ENCODE measurements at places on chromosomes 7 and 10. TPM values are rescaled to one million over a fixed set of nuclear protein-coding genes. Genes with fewer than 3 reads are reported as not detected.

DNA sequence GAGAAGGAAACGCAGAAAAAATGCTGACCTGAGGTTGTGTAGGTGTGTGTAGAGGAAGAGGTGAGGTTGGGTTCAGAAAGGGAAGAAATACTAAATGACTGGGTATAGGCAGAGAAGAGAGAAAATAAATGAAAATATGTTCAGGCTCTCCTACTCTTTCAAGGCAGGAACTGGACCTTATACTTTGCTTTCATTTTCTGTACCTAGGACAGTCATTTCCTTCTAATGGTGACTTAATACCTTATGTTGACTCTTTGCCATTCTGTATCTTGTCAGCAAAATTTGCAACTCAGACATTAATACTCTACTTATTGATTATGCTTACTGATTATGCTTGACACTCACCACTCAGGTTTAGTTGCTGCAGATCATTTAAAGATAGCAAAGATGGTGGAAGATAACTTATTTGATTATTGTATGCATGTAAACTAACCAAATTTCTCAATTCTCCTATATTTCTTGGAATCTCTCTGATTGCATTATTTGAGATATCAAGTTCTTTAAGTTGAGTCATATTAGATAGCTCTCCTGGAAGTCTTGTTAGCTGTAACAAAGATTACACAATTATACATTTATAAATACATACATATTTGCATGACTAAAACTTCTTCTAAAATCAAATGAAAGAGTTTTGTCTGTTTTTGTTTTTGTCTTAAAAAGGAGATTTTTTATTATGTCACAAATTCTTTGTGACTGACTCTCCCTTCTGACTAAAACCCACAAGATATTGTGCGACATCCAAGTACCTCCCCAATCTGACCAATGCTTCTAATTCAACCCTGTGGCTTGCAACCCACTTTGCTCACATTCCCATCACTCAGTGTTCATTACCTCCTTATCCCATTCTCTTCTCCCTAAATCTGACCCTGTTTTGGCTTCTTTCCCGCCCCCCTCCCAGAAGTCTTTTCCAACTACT lies 20.0 kb downstream of the LRRD1 start:
- no peak overlapping the region for H3K4me3 ChIP-seq
- H3K27me3 ChIP-seq: no peaks in the 10 kb centered on the region
- no peak for DNase-seq
- no peaks in the 10 kb centered on the region for H3K36me3 ChIP-seq

DNA sequence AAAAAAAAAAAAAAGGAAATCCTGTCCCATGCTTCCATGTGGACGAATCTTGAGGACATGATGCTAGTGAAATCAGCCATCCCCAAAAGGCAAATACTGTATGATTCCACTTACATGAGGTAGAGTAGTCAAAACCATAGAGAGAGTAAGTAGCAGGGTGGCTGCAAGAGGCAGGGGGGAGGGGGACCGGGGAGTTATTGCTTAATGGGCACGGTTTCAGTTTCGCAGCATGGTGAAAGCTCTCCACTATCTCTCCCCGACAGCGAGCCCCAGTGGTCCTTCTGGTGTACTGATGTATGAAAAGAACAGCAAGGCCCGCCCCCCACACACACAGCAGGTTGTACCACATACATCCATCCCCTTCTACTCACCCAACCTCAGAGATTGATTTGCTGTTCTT lies 32.8 kb downstream of the NOD1 start:
- H3K4me3 ChIP-seq: no peak overlapping the region
- peak; percentile 86 for DNase-seq
- no peak overlapping the region for H3K27ac ChIP-seq
- peaks cover 2% of the 10 kb centered on the region for H3K36me3 ChIP-seq
- no peaks in the 10 kb centered on the region for H3K27me3 ChIP-seq
- no peaks in the 10 kb centered on the region for H3K4me1 ChIP-seq

- peak overlapping the region; percentile 90 for H3K27ac ChIP-seq
- peak overlapping the region; percentile 77 for H3K4me3 ChIP-seq
- H3K36me3 ChIP-seq: peaks cover 9% of the 10 kb centered on the region
- H3K4me1 ChIP-seq: peaks cover 29% of the 10 kb centered on the region
Observed at GRCh38 chr10:102150970-102151773, 1.0 kb upstream of the NOLC1 start.

DNA sequence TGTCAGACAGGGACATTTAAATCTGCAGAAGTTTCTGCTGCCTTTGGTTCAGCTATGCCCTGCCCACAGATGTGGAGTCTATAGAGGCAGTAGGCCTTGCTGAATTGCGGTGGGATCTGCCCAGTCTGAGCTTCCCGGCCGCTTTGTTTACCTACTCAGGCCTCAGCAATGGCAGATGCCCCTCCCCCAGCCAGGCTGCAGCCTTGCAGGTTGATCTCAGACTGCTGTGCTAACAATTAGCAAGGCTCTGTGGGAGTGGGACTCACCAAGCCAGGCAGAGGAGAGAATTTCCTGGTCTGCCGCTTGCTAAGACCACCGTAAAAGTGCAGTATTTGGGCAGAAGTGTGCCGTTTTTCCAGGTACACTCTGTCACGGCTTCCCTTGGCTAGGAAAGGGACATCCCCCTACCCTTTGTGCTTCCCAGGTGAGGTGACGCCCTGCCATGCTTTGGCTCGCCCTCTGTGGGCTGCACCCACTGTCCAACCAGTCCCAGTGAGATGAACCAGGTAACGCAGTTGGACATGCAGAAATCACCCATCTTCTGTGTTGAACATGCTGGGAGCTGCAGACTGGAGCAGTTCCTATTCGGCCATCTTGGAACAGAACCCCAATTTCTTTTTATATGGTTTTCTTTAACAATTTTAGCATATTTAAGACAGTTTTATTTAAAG lies 28.4 kb upstream of the VWDE start:
- H3K27ac ChIP-seq: no peak overlapping the region
- no peaks in the 10 kb centered on the region for H3K27me3 ChIP-seq

GRCh38 chr10:59695637-59696036 lies 14.0 kb downstream of the SLC16A9 start:
- no peaks in the 10 kb centered on the region for H3K4me1 ChIP-seq
- H3K27ac ChIP-seq: no peak overlapping the region
- DNase-seq: no peak
- H3K4me3 ChIP-seq: no peak overlapping the region
- no peaks in the 10 kb centered on the region for H3K36me3 ChIP-seq

DNA sequence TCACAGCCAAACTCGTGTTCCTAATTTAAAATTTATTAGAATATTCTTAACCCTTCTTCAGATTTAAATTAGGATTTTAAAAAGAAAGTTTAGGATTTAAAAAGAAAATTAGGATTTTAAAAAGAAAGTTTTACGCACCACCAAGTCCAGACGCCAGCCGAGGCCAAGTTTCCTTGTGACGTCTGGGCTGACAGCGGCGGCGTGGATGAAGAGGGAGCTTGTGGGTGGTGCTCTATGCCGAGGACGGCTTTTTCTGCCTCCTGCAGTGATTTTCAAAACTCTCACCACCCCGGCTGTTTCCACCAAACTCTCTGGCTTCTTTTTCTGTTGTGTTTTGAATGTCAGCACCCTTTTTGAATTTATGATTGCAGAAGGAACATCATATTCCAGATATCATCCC lies 252.9 kb downstream of the DNAJB6 start:
- no peaks in the 10 kb centered on the region for H3K36me3 ChIP-seq
- no peak overlapping the region for H3K27ac ChIP-seq
- peaks cover 33% of the 10 kb centered on the region for H3K27me3 ChIP-seq
- DNase-seq: peak; percentile 33
- no peak overlapping the region for H3K4me3 ChIP-seq

GRCh38 chr7:92717993-92718716 lies 118.2 kb downstream of the CDK6 start:
- no peaks in the 10 kb centered on the region for H3K4me1 ChIP-seq
- H3K4me3 ChIP-seq: peak overlapping the region; percentile 54
- H3K27ac ChIP-seq: peak overlapping the region; percentile 81

DNA sequence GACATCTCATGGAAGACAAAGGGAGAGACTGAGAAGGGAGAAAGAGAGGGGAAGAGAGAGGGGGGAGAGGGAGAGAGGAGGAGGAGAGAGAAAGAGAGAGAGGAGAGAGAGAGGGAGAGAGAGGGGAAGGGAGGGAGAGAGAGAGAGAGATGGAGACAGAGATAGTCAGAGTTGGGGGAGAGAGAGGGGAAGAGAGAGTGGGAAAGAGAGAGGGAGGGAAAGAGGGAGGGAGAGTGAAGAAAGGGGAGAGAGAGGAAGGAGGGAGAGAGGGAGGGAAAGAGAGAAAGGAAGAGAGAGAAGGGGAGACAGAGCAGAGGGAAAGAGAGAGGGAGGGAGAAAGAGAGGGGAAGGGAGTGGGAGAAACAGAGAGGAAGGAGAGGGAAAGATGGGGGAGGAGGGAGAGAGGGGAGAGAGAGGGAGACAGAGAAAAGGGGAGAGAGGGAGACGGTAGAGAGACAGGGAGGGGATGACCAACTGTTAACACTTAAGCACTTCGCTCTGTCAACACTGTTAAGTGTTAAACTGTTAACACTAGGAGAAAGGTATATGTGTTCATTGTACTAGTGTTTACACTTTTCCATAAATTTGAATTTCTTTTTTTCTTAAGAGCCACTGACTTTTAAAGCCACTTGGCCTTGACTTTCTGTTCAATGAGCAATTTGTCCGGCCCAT lies 21.8 kb upstream of the SDK1 start:
- DNase-seq: no peak
- H3K4me1 ChIP-seq: no peaks in the 10 kb centered on the region
- H3K36me3 ChIP-seq: no peaks in the 10 kb centered on the region
- no peak overlapping the region for H3K4me3 ChIP-seq

DNA sequence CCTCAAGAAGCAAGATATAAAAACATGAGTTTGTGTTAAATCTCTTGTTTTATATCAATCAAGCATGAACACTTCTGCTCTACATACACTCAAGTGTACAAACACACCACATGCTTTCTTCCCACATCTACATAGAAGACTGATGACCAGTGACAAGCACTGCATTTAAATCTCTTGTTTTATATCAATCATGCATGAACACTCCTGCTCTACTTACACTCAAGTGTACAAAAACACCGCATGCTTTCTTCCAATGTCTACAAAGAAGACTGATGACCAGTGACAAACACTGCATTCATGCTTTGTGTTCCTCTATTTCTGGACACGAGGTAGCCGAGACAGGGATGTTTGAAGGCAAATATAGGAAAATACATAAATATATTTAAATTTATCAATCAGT lies 642.0 kb upstream of the PFKP start:
- no peak for DNase-seq
- no peaks in the 10 kb centered on the region for H3K36me3 ChIP-seq
- no peaks in the 10 kb centered on the region for H3K27me3 ChIP-seq
- no peaks in the 10 kb centered on the region for H3K4me1 ChIP-seq
- H3K27ac ChIP-seq: no peak overlapping the region
- no peak overlapping the region for H3K4me3 ChIP-seq

- H3K4me1 ChIP-seq: peaks cover 22% of the 10 kb centered on the region
- no peaks in the 10 kb centered on the region for H3K36me3 ChIP-seq
- H3K27me3 ChIP-seq: no peaks in the 10 kb centered on the region
- DNase-seq: no peak
- no peak overlapping the region for H3K4me3 ChIP-seq
- H3K27ac ChIP-seq: no peak overlapping the region
Observed at GRCh38 chr10:132614431-132615340, 77.1 kb downstream of the INPP5A start.

- no peak overlapping the region for H3K4me3 ChIP-seq
- no peak for DNase-seq
- H3K36me3 ChIP-seq: no peaks in the 10 kb centered on the region
- no peaks in the 10 kb centered on the region for H3K27me3 ChIP-seq
- no peak overlapping the region for H3K27ac ChIP-seq
- no peaks in the 10 kb centered on the region for H3K4me1 ChIP-seq
Observed at GRCh38 chr7:103120362-103120761, 28.5 kb downstream of the NAPEPLD start.

SYT15B gene
- total RNA-seq: 0.27 TPM

PDE6C gene
- total RNA-seq: not detected

GPR85 gene
- 0.27 TPM for total RNA-seq

DGKB gene
- total RNA-seq: 22.4 TPM

LUC7L2 gene
- total RNA-seq: 73.1 TPM

HOGA1 gene
- total RNA-seq: 0.71 TPM

HMX2 gene
- 0.36 TPM for total RNA-seq

ANK3 gene
- 76.3 TPM for total RNA-seq

CREB3L2 gene
- 26.0 TPM for total RNA-seq

Measured in sigmoid colon (tissue), 7 donors.